AG08396 (cell line): ENCODE measurements at places on chromosomes 3 and 15.

GRCh38 chr15:90801803-90802202 is 66.6 kb upstream of the FURIN start:
- DNase-seq = no peak

DNA sequence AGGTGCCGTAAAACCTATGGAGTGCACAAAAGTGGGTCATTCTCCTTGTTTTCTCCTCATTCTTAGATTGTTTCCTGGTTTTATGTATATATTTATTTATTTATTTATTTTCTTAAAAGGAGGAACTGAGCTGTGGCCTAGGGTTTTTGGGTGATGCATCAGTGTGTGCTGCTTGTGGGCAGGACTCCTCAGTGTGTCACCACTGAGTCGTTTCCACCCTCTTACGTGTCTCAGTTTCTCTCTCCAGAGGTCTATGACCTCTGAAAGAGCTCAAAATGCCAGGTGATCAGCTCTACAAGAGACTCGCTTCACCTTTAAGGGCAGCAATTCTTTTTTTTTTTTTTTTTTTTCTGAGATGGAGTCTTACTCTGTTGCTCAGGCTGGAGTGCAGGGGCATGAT is 72.9 kb downstream of the CD200 start:
- no peak for DNase-seq

DNA sequence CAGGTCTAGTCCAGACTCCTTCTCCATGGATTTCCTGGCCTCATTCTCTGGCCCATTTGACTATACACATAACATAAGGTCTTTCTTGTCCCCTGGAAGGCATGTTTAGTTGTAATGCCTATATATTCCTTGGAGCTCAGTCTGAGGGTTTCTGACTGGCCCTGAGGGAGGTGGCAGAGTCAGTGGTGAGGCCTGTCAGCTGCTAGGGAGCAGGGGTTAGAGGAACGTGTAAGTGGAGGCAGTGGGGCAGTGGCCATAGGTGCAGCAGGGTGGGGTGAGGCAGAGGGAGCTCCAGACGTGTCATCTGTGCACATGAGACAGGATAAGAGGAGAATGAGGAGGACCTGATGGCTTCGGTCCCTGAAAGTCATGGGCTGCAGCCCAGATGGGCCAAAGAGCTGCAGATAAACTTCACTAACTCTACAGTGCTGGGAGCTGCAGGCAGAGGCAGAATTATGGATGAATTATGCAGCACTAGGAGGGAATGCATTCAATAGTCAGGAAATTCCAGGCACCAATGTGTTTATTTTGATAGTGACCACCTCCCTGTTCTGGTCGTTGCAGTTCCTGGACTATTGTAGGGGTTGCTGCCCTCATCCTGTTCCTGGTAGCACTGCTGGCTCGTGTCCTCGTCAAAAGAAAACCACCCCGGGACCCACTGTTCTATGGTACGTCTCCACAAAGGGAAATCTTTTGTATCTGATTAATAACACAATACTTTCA is 4.9 kb downstream of the TM6SF1 start:
- DNase-seq = peak; percentile 92

- DNase-seq = no peak
These were observed 176.8 kb downstream of the GHSR start for GRCh38 chr3:172271386-172271976.

GRCh38 chr15:33735637-33736247 is 232.6 kb upstream of the CHRM5 start:
- DNase-seq = peak; percentile 17

- DNase-seq = no peak
These were observed 61.4 kb upstream of the ADAMTSL3 start for GRCh38 chr15:83592370-83593040.

DNA sequence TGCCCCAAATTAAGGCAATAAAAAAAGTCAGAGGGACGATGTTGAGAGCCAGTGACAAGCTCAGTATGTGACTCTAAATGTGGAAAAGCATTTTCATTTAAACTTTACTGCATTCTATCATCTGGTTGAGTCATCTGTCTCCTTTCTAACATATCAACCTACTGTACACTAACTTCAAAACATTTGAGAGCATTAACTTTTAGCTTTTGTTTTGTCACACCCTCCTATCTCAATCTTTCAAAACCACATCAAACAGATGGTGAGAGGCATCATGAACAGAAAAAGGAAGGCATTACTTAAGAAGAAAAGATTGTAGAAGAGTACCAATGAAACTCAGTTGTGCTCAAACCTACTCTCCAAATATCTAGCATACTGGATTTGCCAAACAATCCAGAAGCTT is 4.8 kb downstream of the LRRC58 start:
- DNase-seq = peak; percentile 18

- no peak for DNase-seq
These were observed 70.3 kb upstream of the IQSEC1 start for GRCh38 chr3:13143381-13144004.

DNA sequence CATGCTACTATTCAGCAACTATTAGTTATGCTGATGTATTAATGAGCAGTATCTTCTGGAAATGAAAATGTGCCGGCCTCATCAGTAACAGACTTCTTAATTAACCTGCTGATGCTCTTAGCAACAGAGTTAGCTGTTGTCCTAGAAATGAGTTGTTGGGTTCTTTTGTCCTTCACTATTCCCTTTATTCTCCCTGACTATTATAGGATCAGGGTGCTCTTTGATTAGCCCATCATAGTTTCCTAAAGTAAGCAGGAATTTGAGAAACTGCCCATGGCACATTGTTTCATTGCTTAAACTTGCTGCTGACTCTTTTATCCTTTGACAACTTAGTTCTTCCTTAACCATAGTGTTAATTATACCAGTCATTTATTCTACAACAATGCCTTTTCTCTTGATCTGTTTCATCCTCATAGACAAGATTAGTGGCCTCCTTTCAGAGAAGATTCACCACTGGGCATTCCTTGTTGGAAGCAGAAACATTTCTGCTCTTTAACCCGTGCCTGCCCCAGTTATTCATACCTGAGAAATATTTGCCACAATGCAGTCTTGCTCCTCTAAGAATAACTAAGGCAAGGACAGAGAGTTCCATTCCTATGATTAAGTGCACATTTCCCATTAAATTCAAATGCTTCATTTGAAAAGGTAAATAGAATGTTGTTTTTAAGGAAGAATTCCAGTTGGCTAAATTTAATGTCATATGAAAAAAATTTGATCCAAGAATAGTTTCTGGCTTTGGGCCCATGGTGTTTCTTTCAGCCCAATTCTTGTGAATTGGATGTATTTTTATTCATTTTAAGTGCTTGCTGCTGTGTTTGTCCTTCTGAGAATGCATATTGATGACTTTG is 573.3 kb upstream of the TBL1XR1 start:
- DNase-seq = no peak

GRCh38 chr3:46483825-46484224 is 14.0 kb upstream of the RTP3 start:
- no peak for DNase-seq

- no peak for DNase-seq
These were observed 75.1 kb upstream of the FBN1 start for GRCh38 chr15:48720646-48721045.

DNA sequence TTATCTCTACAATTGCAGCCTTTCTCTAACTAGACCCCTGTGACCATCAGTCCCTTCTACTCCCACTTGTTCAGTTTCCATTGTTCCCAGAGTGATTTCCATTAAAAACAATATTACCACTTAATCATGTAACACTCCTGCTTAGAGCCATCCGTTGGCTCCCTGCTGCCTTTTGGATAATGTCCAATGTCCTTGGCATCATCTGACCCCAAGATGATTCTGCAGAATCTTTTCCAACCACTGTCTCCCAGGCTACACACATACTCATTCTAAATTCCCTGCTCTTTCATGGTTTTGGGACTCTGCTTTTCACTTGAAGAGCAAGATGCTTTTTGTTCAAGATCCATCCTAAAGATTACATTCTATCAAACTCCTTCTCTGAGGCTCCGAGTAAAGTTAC is 7.1 kb downstream of the KCNH8 start:
- no peak for DNase-seq

GRCh38 chr3:9190276-9190675 is 59.2 kb downstream of the SRGAP3 start:
- no peak for DNase-seq

DNA sequence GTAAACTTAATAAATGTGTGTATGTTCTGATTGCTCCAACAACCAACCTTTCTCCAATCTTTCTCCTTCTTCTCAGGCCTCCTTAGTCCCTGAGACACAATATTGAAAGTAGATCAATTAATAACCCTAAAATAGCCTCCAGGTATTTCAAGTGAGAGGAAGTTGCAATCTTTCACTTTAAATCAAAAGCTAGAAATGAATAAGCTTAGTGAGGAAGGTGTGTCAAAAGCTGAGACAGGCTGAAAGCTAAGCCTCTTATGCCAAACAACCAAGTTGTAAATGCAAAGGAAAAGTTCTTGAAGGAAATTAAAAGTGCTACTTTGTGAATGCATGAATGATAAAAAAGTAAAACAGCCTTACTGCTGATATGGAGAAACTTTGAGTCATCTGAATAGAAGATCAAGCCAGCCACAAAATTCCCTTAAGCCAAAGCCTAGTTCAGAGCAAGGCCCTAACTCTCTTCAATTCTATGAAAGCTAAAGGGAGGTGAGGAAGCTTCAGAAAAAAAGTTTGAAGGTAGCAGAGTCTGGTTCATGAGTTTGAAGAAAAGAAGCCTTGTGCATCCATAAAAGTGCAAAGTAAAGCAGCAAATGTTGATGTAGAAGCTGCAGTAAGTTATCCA is 38.6 kb downstream of the CCDC80 start:
- DNase-seq = no peak

GRCh38 chr3:12932347-12932746 is 91.0 kb upstream of the RPL32 start:
- DNase-seq = no peak

DNA sequence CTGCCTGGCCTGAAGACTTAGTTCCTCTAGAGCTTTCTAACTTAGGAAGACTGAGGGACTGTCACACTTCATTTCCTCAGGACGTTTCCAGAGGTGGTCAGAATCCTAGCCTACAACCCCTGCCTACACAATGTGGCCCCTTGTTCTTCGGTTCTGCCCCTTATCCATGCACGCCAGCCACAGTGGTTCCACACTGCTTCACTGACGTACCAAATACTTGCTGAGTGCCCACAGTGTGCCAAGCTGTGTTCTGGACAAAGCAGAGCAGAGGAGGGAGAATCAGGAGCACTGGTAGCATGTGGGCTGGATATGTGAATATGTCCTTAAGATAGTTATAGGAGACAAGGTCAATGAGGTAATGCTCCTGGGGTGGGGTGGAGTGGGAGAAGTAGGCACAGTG is 70.5 kb upstream of the SAMMSON start:
- DNase-seq = no peak

GRCh38 chr3:118932822-118933558 is 101.7 kb downstream of the IGSF11 start:
- DNase-seq = peak; percentile 3

- no peak for DNase-seq
These were observed 30.2 kb downstream of the KY start for GRCh38 chr3:134620476-134621115.

DNA sequence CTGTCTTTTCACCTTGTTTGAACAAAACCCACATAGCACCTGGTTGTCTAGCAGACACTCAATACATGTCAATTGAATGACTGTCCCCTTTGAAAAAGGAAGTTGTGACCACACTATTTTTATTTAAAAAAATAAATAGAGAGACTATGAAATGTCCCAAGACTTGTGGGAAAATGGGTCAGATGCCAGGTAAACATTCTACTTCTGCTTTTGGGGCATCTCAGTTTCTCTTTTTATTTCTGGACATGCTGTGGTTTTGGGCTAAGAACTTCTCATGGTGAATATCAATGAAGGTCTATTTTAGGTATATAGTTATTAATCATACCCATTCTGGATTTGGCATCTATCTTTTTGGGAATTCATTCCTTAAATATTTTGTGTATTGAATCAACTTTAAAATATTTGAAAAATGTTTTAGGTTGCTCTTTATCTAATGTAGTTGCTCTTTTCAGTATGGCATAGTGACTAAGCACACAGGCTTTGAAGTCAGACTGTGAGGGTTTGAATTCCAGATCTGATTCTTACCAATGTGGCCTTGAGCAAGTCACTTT is 4.4 kb downstream of the TMEM45A start:
- peak; percentile 29 for DNase-seq

DNA sequence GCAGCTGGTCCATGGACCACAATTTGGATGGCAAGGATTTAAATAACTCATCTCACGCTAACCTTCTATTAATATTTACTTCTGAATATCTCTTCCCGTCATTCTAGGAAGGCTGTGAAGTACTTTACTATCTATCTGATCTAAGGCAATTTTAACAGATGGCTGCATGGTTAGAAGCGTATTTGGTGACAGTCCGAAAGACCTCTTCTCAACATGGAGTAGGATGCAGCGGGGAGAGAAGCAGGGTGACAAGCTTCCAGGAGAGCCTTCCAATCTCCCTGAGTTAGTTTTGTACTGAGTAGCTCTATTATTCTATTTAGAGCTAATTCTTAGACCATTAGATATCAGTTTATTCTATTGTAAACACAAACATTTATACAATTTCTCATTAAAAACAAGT is 309.4 kb downstream of the PLCL2 start:
- no peak for DNase-seq

GRCh38 chr3:4988983-4989834 is 10.0 kb downstream of the BHLHE40 start:
- DNase-seq = peak; percentile 60

GRCh38 chr3:146246526-146246925 is 4.4 kb downstream of the PLSCR4 start:
- DNase-seq = no peak
